Lower lobe of right lung (tissue), 2 donors: ENCODE measurements at places on chromosomes 13 and 19. TPM values are rescaled to one million over a fixed set of nuclear protein-coding genes. Genes with fewer than 3 reads are reported as not detected.

Gene LILRB1
- 43.3 TPM for total RNA-seq

DNA sequence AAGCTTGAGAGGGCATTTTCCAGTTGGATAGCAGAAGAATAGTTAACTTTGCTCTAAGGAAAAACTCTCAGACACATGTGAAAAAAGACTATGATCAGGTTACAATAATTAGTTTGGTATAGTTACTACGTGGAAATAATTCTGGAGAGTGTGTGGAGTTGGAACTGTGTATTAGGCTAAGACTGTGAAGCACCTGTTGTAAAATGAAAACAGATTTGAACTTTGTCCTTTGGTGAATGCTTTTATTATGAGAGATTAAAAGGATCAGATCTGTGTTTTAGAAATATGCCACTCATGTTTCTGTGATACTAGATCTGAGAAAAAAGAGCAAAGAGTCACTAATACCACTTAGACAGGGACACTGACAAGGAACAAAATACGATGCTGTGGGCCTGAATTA, 807.5 kb upstream of the ATXN8OS start:
- H3K27me3 ChIP-seq: no peaks in the 10 kb centered on the region
- DNase-seq: no peak
- no peaks in the 10 kb centered on the region for H3K4me1 ChIP-seq
- H3K27ac ChIP-seq: no peak overlapping the region
- H3K4me3 ChIP-seq: no peak overlapping the region

DNA sequence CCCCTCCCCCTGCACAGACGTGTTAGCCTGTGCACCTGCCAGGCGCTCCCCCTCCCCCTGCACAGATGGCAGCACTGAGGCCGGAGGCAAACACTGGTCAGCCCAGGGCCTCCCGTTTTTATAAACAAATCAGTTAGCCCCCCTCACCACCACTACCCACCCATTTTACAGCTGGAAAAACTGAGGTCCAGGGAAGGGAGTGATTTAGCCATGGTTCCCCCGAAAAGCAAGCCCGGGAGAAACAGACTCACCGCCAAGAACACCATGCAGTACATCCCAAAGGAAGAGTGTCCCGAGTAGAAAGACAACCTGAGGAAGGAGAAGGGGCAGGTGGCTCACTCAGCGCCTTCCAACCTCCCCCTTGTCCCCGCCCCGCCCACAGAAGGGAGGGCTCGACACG, 8.7 kb downstream of the PLPP2 start:
- H3K27ac ChIP-seq: no peak overlapping the region
- H3K4me1 ChIP-seq: no peaks in the 10 kb centered on the region
- no peak for DNase-seq
- H3K27me3 ChIP-seq: peaks cover 13% of the 10 kb centered on the region

DNA sequence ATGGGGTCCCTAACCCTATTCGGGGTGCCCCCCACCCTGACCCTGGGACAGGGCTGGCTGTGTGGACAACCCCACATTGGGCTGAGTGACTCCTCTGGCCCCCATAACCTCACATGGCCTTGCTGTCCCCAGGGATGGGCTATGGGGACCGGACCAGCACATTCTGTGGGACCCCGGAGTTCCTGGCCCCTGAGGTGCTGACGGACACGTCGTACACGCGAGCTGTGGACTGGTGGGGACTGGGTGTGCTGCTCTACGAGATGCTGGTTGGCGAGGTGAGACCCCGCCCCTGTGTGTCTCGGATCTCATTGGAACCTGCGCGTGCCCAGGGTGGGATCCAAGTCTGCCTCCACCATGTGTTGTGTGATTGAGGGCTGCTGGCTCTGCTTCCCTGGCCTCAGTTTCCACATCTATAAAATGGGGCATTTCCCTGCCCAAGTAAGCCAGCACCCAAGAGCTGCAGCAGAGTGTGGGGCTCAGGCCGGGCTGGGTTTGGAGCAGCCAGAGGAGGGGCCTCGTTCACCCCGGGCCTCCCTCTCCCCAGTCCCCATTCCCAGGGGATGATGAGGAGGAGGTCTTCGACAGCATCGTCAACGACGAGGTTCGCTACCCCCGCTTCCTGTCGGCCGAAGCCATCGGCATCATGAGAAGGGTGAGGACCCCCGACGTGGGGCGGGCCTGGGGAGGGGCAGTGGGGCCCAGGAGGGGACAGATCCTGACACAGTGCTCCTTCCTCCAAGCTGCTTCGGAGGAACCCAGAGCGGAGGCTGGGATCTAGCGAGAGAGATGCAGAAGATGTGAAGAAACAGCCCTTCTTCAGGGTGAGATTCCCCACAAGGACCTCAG, 4.9 kb downstream of the PTGER1 start:
- H3K4me1 ChIP-seq: peaks cover 20% of the 10 kb centered on the region
- H3K36me3 ChIP-seq: peaks cover 64% of the 10 kb centered on the region
- no peak for DNase-seq
- H3K4me3 ChIP-seq: no peak overlapping the region
- peaks cover 24% of the 10 kb centered on the region for H3K27me3 ChIP-seq

Gene KLK12
- total RNA-seq: 1.9 TPM

GRCh38 chr13:76600081-76600480, 286.1 kb downstream of the KCTD12 start:
- H3K4me1 ChIP-seq: no peaks in the 10 kb centered on the region
- H3K4me3 ChIP-seq: no peak overlapping the region
- H3K27ac ChIP-seq: no peak overlapping the region
- DNase-seq: no peak

GRCh38 chr13:59686798-59687394, 476.8 kb downstream of the DIAPH3 start:
- no peaks in the 10 kb centered on the region for H3K27me3 ChIP-seq
- no peaks in the 10 kb centered on the region for H3K36me3 ChIP-seq
- no peak overlapping the region for H3K27ac ChIP-seq
- no peaks in the 10 kb centered on the region for H3K4me1 ChIP-seq
- DNase-seq: no peak
- H3K4me3 ChIP-seq: no peak overlapping the region

Gene ZNF837
- 1.2 TPM for total RNA-seq
